ENCODE measurements at places on chromosomes 5 and 9.

- no peak for DNase-seq
These were observed 2.8 kb upstream of the ADAMTS12 start for GRCh38 chr5:33894566-33894965.

DNA sequence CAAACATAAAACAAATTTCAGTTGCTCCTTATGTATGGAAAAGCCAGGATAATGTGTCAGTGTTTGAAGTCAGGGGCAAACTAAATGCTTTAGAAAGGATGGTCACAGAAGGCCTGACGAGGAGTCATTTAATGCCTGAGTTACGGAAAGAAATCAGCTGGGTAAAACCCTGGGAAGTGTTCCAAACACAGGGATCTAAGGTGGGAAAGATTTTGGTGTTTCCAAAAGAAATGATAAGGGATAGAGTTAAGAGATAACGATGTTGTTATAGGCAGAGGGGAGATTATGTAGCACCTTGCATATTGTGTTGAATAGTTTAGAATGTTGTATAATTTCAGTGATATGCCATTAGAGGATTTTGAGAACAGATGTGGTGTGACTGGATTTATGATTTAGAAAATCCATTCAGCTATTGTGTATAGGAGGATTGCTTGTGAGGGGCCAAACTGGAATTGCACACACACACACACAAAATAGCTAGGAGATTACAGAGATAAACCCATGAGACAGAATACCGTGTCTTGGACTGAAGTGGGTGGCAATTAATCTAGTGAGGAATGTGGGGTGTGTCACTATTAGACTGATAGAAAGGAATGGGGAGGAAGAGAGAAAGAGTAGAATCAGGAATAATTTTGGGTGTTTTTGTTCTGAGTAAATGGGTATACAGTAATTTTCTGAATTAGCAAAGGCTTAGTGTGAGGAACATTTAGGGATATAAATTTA lies 274.2 kb upstream of the DAB2 start:
- DNase-seq: no peak

DNA sequence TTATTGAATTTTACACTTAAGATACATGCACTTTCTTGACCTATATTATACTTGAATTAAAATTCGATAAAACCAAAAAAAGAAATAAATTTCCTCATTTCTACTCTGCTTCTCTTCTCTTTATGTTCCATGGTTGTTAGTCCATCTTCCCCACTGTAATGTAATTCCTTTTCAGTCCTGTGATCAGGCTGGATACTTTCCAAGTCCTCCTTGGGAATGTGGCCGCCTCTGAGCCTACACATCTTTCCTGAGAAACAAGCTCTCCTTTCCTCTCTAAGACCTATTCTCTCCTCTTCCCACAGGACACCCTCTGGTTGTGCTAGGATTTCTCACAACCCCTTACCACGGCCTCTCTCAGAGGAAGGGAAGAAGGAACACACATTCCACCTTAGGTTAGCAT lies 285.1 kb downstream of the DNAH5 start:
- DNase-seq: no peak

- no peak for DNase-seq
These were observed 98.9 kb upstream of the MAN2A1 start for GRCh38 chr5:109590799-109591198.

- DNase-seq: no peak
These were observed 250.7 kb downstream of the ANXA1 start for GRCh38 chr9:73402081-73403028.

- no peak for DNase-seq
These were observed 38.1 kb upstream of the IL17B start for GRCh38 chr5:149416987-149417710.

DNA sequence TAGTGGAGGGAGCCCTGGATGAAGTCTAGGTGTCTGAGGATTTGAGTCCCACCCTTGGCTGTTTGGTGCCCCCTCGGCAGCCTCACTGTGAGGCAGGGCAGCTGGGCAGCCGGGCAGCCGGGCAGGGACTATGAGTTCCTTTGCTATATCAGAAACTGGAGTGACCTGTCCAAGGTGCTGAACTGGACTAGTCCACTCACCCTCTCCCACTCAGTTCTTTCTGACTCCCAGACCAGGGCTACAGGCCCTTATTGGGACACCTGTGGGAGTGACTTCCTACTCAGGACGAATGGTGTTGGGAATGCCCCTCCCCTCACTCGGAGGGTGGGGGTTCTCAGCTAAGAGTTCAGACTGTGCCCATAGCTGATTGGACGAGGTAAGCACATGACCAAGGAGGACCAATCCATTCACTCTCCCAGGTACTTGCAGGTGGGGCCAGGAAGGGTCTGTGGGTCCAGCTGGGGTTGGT lies 34.1 kb upstream of the RAPGEF1 start:
- DNase-seq: no peak

- no peak for DNase-seq
These were observed 42.4 kb upstream of the GGTA1 start for GRCh38 chr9:121542025-121542424.

- no peak for DNase-seq
These were observed 10.2 kb downstream of the SPRY4 start for GRCh38 chr5:142314606-142315005.

DNA sequence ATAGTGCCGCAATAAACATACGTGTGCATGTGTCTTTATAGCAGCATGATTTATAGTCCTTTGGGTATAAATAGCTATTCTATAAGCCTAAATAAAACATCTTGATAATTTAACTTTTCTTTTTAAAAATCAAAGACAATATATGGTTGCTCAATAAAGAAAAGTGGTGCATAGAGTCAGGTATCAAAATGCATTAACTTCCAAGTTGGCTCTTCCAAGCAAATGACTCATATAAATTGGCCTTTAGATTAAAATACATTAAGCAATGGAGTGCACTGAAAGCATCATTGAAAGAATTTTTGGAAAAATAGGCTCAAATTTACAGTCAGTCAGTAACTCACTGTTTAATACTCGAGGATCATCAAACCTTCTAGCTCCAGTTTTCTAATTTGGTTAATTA lies 106.6 kb downstream of the PLCXD3 start:
- DNase-seq: no peak

DNA sequence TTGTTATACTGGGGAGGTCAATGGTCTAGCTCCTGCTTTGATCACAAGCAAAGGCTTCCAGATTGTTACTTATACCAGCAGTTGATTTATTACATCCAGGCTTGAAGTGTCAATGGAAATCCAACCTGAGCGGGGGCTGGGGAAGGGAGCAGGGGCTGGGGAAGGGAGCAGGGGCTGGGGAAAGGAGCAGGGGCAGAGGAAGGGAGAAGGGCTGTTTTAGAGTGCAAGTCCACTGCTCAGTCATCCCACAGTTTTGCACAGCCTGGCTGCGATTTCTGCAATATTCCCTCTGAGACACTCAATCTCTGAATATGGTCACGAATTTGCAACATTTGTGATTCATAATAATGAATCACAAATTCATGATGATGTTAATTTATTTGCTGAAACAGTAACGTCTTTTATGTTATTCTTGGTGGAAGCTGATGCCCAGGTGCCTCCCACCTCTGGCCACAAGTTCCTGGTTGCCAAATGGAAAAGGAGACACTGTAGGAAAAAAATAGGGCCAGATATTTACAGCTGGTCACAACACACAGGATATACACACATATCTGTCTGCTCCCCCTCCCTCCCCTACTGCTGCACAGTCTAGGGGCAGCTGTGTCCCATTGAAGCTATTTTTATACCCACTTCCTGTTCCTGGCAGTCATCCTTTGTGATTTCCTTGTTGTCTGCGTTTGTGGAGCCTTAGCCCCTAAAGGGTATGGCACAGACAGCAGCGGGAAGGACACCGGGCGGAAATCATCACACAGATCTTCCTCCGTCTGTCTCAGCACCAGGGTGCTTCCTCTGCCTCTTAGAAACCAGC lies 325.1 kb downstream of the GADD45G start:
- DNase-seq: no peak

DNA sequence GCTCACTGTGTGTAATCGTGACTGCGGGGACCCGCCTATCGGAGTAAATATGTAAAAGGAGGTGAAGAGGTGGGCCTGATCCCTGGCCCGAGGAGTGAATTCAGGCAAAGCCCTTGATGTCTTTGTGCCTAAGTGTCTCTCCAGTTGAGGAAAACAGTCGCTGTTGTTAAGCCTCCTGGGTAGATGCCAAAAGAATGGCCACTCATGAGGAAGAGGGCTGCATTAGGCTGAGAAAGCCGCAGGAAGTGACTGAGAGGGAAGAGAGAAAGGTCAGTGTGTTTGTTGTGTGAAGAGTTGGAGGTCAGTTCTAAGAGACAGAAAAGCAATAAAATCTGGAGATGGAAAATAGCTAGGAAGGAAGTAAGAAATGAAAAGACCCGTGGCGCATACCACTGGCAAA lies 35.8 kb upstream of the PIP5K1B start:
- no peak for DNase-seq

DNA sequence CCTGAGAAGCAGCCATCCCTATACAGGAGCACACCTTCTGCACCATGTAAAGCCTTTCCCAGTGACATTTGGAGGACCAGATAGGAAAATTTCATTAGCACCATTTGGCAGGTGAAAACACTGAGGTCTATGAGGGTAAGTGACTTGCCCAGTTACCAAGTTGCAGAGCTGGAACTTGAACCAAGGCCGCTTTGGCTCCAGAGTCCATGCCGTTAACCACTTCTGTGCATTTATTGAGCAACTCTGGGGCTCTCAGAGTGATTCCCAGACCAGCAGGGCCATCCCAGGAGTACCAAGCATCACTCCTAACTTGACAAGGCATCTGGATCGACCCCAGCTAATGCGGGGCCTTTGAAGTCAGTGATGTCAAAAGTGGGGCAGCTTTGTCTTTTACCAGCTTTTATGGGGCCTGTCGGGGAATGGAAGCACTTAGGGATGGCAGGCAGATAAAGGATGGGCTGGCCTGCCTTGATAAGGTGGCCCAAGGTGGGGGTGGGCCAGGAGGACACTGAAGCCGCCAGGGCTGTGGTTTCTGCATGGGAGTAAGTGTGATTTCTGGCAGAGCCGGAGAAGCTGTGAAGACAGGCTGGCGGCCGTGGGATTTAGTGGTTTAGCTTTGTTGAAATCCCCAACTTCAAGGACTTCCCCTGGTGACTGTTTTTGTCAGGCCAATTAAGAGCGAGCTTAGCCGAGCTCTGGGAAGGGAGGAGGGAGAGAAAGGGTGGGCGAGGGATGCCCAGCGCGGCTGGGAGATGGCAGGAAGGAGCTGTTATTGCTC lies 127.3 kb downstream of the MACROH2A1 start:
- DNase-seq: no peak

DNA sequence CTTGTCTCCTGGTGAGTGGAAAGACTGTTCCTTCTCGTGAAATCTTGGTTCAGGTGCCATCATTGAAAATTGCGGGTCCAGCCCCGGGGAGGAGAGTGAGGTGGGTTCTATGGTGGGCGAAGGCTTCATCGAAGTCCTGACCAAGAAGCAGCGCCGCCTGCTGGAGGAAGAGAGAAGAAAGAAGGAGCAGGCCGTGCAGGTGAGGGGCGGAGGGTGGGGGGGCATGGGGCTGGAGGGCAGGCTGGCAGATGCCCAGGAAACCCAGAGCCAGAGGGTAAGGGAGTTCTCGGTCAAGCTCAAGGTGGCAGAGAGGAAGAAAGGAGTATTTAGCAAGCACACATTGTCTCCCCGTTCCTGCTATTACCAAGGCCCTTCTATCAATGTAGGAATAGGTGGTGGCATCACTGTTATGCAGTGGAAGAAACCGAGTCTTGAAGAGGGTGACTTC lies 24.3 kb upstream of the POMT1 start:
- DNase-seq: peak; percentile 31

- no peak for DNase-seq
These were observed 2.1 kb upstream of the GABRB2 start for GRCh38 chr5:161548487-161549094.

DNA sequence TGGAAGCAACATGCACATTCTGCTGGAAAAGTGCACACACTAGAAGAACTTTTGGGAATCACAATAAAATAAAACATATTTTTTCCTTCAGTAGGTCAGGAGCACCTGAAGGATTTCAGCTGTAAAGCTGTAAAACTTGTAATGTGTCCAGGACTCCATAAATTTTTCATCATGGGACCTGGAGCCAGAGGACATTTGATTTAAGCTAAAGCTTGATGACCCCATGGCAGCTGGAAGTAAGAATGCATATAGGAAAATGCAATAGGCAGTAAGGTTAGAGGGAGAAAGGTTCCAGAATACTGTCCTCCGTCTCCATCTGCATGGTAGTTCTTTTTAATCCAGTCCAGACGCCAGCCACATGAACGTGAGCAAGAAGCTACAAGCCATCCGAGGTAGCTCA lies 166.0 kb downstream of the ADAMTSL1 start:
- no peak for DNase-seq

DNA sequence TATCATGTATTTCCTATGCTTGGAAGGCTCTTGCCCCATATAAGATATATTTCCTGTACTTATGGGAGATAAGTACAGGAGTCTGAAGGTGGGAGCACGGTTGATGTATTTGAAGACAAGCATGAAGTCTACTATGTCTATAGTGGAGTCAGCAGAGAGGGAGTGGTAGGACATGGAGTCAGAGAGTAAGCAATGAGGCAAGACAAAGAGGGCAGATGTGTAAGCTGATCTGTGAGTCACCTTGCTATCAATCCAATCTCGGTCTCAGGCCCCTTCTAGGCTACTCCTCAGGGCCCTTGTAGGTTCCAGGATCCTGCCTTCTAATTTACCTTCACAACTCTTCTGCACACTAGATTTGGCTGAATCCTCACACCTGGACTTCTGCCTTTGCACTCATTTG lies 105.5 kb downstream of the MACIR start:
- no peak for DNase-seq

All from stimulated activated CD8-positive, alpha-beta memory T cell treated with anti-CD3 and anti-CD28 coated beads, Interleukin-4, amount 100 ng/mL, for 4 hours (primary cell).